ENCODE measurements at places on chromosomes 12 and 14.

DNA sequence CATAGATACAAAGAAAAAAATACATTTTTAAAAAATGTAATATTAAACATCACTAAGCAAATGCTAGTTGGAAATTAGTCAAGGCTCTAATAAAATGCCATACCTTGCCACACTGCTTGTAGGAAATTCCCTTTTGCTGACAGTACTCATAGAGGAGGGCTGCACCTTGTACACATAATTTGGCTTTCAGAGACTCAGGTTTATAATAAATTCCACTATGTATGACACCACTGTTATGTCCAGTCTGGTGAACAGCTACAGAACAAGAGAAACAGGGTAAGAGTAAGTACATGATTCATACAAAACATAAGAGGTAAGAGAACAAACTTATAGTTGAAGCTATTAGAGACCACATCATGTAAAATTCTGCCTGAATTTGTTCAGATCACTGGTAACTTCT is 10.1 kb downstream of the L2HGDH start:
- no peak overlapping the region for H3K4me3 ChIP-seq
- peaks cover 16% of the 10 kb centered on the region for H3K36me3 ChIP-seq

DNA sequence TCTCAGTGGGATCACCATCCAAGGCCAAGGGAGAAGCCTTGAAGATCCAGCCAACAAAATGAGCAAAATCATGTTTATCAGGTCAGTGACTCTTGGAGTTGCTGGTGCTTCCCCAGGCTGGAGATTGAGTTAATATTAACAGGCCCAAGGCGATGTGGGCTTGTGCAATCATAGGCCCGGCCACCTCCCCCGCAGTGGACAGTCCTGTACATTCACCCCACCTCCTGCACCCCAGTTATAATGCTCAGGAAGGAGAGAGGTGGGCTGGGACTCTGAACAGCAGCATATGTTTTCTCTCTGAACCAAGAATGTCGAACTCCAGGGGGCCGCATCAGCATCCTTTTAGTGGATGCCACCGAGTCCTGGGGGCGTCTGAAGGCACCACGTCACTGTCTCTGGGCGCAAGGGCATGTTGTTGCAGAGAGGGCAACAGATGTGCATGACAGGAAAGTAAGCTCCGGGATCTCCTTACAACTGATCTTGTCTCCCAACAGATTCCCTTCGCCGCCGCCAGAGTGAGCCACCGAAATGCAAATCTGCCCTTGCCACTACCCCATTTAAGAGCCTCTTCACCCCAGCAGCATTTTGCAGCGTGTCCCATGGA is 32.2 kb upstream of the SERPINA6 start:
- no peak for DNase-seq
- no peaks in the 10 kb centered on the region for H3K4me1 ChIP-seq
- H3K27me3 ChIP-seq: peaks cover 3% of the 10 kb centered on the region
- H3K36me3 ChIP-seq: no peaks in the 10 kb centered on the region

DNA sequence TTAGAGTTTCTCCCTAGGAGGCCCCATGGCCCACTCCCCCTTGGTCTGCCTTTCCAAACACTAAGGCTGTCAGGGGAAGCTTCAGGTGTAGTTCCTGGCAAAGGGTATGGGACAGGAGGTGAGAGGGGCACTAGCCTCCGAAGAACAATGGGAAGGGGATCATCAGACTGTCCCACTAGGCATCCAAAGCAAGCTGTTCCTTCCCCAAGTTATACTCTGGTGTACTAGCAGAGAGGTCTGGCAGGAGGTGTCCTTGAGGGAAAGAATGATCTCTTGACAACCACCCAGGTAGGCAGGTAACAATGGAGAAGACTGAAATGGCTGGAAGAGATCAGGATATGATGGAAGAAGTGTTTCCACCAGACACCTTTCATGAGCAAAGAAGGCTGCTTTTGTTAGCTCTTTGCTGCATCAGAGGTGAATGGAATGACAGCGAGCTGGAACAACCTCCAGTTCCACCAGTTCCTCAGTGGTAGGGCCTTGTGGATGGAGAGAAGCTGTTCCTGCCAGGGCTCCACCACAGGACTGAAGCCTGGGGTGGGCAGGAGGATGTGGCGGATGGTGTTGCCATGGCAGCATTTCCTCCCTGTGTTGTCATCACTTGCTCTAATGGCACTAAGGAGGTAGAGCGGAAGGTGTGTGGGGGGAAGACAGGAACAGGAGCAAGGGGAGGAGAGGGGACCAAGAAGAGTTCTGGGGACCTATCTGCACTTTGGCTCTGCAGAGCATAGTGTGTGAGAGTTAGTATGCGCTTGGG is 2.3 kb upstream of the AGAP2 start:
- peaks cover 20% of the 10 kb centered on the region for H3K36me3 ChIP-seq
- no peaks in the 10 kb centered on the region for H3K27me3 ChIP-seq
- peak overlapping the region; percentile 90 for H3K27ac ChIP-seq
- H3K4me1 ChIP-seq: peaks cover 53% of the 10 kb centered on the region
- peak overlapping the region; percentile 88 for H3K4me3 ChIP-seq
- DNase-seq: no peak

DNA sequence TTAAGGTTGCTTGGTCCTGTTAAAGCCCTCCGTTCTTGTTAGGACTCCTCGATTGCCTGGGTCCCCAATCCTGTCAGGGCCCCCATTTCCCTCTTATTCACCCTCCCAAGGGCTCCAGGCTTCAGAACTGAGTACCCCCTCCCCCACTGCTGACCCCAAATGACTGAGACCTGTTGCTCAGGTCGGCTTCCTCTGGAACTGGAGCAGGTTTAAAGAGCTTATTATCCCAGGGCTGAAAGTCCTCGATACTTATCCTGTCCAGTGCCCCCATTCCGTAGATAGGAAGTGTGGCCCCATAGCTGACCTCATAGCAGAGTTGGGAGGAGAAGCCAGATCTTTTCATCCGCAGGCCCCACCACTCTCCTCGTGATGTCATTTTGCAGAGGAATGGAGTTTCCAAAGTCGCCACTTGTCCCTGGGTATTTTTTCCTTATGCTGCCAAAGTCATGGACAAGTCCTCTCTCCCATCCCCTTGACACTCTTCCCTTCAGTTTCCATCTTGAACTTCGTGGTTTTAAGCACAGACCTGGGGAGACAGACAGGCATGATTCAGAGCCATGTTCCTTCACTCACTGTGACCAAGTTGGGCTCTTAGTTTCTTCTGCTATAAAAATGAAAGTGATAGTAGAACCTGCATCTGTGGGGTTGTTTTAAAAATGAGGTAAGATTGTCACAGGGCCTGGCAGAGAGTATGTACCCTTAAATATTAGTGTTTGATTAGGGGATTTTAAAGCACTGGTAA is 1.2 kb downstream of the USP30 start:
- no peak for DNase-seq
- H3K36me3 ChIP-seq: peaks cover 21% of the 10 kb centered on the region
- peaks cover 22% of the 10 kb centered on the region for H3K4me1 ChIP-seq
- H3K4me3 ChIP-seq: peak overlapping the region; percentile 85
- no peaks in the 10 kb centered on the region for H3K27me3 ChIP-seq

GRCh38 chr14:50095895-50096294 is 20.5 kb downstream of the VCPKMT start:
- no peak for DNase-seq
- peaks cover 84% of the 10 kb centered on the region for H3K4me1 ChIP-seq
- peak overlapping the region; percentile 93 for H3K27ac ChIP-seq
- peak overlapping the region; percentile 75 for H3K4me3 ChIP-seq
- H3K27me3 ChIP-seq: no peaks in the 10 kb centered on the region

All from activated B cell treated with CpG ODN at 0.5 μM for 24 hours (primary cell).